ENCODE measurements at places on chromosomes 16 and 17. TPM values are rescaled to one million over a fixed set of nuclear protein-coding genes. Genes with fewer than 3 reads are reported as not detected.

Gene CTRB2
- not detected for total RNA-seq

Gene TBC1D16
- 23.8 TPM for total RNA-seq

Gene BIRC5
- total RNA-seq = 41.4 TPM

Gene PPP1R1B
- not detected for total RNA-seq

Gene HEATR3
- total RNA-seq = 34.7 TPM

All from uterine smooth muscle cell (primary cell).